ENCODE measurements at places on chromosomes 1 and 21.

DNA sequence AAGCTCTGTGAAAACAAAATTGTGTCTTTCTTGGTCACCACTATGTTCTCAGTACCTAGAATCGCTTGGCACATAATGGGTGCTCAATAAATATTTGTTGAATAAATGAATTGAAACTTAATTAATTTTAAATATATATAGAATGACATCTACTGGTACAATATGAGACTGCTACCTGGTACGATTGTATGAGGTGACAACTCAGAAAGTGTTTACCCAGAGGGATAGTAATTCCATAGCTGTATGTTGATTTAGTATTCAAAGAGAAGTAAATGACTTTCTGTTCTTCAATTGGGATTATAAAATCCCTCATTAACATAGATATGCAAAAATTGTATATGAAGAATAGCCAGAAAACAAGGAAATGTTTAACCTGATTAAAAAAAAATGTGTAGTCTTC lies 128.7 kb downstream of the RPS6KC1 start:
- DNase-seq = no peak

GRCh38 chr1:98417820-98418219 lies 243.7 kb upstream of the SNX7 start:
- no peak for DNase-seq

- DNase-seq = no peak
Measured at GRCh38 chr1:6198646-6199297, 623 bp downstream of the RPL22 start.

- DNase-seq = no peak
Measured at GRCh38 chr1:238606896-238607295, 716.2 kb upstream of the ZP4 start.

GRCh38 chr1:108079440-108080025 lies 114.6 kb upstream of the VAV3 start:
- peak; percentile 90 for DNase-seq

- no peak for DNase-seq
Measured at GRCh38 chr1:118158924-118159323, 26.1 kb downstream of the SPAG17 start.

DNA sequence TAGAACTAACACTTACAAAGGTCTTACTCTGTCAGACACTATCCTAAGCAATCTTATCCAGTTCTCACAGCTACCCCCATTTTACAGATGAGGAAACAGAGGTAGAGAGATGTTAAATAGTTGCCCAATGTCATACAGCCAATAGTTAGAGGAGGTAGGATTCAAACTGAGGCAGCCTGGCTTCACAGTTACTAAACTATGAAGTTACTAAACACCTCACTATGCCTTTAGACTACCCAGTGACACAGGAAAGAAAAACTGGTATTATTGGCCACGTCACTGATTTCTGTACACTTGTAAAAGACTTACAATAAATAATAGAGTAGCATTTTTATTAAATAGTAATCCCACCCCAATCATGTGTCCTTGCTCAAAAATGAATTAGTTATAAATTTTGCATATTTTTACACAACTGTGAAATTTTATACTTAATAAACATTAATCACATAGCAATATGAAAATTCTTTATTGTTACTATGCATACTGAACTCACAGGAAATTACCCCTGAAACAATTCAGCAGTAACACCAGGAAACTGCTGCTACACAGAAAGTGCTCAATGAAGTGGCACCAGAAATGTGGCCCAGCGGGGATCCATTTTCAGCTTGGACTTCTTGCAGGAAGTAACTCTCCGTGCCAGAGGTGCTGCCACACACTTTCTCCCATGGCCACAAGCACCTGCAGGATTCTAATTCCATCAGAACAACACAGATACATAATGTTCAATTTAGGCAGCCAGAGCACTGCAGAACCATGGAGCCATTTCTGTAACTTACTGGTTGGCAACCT lies 69.4 kb downstream of the VAV3 start:
- no peak for DNase-seq

Measured in CMK (cell line).